Activated CD4-positive, alpha-beta memory T cell treated with anti-CD3 and anti-CD28 coated beads for 36 hours (primary cell): ENCODE measurements at places on chromosomes 2 and 18.

GRCh38 chr2:102668171-102668570, 48.8 kb downstream of the SLC9A2 start:
- no peak for DNase-seq

- DNase-seq: no peak
These were observed 18.5 kb downstream of the DSG2 start for GRCh38 chr18:31516437-31516836.

DNA sequence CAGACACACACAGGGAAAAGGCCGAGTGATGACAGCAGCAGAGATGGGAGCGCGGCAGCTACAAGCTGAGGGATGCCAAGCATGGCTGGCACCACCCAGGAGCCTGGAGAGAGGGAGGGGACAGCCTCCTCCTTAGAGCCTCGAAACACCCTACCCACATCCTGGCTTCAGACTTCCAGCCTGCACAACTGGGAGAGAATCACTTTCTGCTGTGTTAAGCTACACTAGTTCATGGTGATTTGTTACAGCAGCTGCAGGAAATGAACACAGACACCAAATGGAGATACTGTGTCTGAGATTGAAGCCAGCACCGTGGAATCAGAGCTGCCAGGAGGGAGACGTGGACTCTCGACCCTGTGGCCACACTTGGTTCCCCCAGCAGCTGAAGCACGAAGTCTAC, 27.5 kb upstream of the FOSL2 start:
- DNase-seq: no peak

DNA sequence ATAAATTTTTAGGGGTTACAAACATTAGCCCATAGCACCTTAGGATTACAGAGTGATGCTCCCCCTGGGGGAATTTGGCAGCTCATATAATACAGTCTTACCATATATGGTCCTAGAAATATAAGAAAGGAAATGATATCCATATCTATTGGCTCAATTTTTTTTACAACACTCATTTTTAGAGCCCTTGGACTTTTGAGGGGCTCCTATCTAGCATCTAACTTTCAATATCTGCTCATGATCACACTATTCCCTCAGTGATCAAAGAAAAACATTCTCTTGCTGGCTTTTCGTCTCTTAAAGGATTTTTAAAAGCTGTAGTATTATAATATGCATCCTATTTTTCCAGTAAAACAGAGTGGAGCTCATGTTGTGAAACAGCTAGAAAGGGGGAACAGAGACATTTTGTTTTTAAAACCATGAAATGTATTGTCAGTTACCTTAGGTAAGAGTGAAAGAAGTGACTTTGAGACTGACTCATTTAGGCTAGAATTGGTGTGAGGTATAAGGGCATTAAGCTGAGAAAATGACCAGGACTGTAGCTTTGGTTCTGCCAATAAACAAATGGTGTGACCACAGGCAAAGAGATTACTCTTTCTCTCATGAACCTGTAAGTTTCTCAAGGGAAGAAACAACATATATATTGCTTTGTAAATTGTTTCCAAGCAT, 65.8 kb downstream of the ALPK2 start:
- no peak for DNase-seq

DNA sequence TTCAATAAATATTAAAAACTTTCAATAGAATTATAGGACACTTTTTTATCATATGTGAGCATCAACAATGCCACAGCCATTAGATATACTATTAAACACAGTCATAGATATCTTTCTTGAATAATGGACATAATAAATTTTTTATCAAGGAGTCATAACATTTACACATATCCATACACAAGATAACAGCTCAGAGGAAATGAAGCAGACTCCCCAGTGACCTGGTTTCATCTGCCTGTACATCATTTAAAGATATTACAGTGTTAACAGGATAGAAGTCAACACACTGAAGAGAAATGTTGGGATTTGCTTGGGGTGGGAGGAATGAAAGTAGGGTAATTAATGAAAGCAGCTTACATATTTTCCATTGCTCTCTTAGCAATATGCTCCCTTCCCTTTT, 5.1 kb downstream of the SCG2 start:
- no peak for DNase-seq
